NCI-H1105 treated with DMSO at 0.1 percent for 48 hours (cell line): ENCODE measurements at places on chromosomes 11 and 22.

GRCh38 chr11:108170184-108170583 lies 48.8 kb downstream of the ACAT1 start:
- no peak for DNase-seq

GRCh38 chr11:44167046-44167445 lies 71.6 kb downstream of the EXT2 start:
- DNase-seq: no peak

- DNase-seq: no peak
These were observed 44.8 kb downstream of the SLN start for GRCh38 chr11:107666911-107667613.

DNA sequence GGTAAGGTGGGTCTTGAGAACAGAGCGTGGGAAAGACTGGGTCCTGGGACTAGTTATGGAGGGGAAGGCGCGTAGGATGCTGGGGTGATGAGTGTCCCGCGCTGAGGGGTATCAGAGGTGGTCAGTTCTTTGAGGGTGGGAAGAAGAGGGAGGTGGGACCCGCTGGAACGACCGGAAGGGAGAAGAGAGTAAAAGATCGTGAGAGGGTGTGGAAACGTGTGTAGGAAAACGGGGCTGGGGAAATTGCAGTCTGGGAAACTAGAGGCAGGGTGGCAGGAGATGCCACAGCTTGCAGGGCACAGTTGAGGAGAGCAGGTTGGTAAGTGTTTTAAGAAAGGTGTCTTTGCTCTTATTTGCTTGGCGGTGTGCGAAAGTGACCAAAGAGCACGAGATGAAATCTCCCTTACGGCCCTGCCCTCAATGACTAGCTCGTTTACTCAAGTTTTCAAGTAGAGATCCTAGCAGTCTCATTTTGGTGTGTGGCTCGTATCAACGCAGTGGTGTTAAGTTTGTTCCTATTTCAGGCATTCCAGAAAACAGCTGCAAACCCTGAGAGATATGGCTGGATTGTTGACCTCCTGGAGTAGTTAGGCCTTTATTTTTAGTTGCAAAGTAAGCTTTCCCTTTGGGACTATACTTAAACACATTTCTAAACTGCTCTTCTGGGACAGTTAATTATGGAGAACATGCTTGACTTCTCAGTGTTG lies 615 bp downstream of the STT3A start:
- peak; percentile 57 for DNase-seq
